Activated T-cell treated with anti-CD3 and anti-CD28 coated beads, Interleukin-2, amount 50 U/mL, for 72 hours (primary cell): ENCODE measurements at places on chromosomes 7 and 10. TPM values are rescaled to one million over a fixed set of nuclear protein-coding genes. Genes with fewer than 3 reads are reported as not detected.

MIOS gene
- total RNA-seq = 49.5 TPM

ACBD7 gene
- 2.5 TPM for total RNA-seq

KCNIP2 gene
- 2.2 TPM for total RNA-seq

PRPS1L1 gene
- not detected for total RNA-seq

GTPBP4 gene
- 76.9 TPM for total RNA-seq

ZNF12 gene
- 21.5 TPM for total RNA-seq

ASAH2 gene
- 3.9 TPM for total RNA-seq

CADPS2 gene
- not detected for total RNA-seq

LBX1 gene
- total RNA-seq = not detected

SLC16A9 gene
- total RNA-seq = 0.14 TPM

PAPOLB gene
- total RNA-seq = 0.05 TPM

GAD2 gene
- total RNA-seq = not detected

PDCD11 gene
- total RNA-seq = 41.2 TPM
